Adrenal gland (tissue), 19 donors: ENCODE measurements at places on chromosomes 4 and X. TPM values are rescaled to one million over a fixed set of nuclear protein-coding genes. Genes with fewer than 3 reads are reported as not detected.

Gene NLGN3
- total RNA-seq = 18.6 TPM

Gene FGB
- 4.8 TPM for total RNA-seq

DNA sequence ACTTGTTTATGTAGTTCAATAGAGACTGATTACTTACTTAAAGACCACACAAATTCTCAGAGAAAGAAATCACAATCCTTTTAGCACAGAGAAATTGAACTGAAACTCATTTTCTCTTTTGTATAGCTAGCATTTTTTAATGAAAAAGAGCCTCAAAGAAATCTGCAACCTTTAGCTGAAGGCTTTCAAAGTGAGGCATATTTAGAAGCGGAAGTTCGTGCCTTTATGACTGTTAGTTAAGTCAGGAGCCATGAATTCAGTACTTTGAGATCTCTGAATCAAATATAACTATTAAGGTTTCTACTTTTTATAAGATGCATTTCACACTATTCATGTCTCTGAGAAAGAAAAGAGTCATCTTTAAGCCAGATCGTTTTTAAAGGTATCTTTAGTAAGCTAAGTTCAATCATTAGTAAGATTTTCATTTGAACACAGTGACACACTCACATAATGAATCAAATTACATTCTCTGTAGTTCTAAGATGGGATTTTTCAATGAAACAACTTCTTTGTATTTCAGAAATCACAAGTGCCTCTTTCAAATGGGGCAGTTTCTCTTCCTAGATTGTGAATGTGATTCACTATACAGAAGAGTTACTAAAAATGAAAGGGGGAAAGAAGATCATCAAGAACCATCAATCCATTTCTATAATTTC lies 61.4 kb downstream of the SMARCA1 start:
- H3K27me3 ChIP-seq = no peaks in the 10 kb centered on the region
- H3K4me1 ChIP-seq = no peaks in the 10 kb centered on the region
- H3K36me3 ChIP-seq = no peaks in the 10 kb centered on the region
- no peak overlapping the region for H3K27ac ChIP-seq
- DNase-seq = no peak

- DNase-seq = no peak
- H3K36me3 ChIP-seq = no peaks in the 10 kb centered on the region
- no peak overlapping the region for H3K4me3 ChIP-seq
- no peak overlapping the region for H3K27ac ChIP-seq
Observed at GRCh38 chrX:33133320-33133719, 78.0 kb downstream of the DMD start.

- DNase-seq = no peak
- H3K27me3 ChIP-seq = no peaks in the 10 kb centered on the region
- H3K4me1 ChIP-seq = no peaks in the 10 kb centered on the region
- no peak overlapping the region for H3K27ac ChIP-seq
- no peaks in the 10 kb centered on the region for H3K36me3 ChIP-seq
Observed at GRCh38 chr4:55745014-55745413, 74.6 kb upstream of the EXOC1L start.

DNA sequence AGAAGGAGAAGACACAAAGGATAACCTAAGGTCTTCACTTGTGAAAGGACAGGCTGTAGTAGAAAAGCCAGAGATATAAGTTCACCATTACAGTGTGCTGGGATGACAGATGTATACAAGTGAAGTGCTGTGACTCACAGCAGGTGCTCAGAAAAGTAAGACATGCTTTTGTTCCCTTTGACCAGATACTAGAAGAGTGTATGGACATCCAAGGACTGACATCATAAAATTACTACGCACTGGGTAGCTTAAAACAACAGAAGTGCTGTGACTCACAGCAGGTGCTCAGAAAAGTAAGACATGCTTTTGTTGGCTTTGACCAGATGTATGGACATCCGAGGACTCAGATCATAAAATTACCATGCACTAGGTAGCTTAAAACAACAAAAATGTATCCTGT lies 61.6 kb upstream of the BTC start:
- no peaks in the 10 kb centered on the region for H3K4me1 ChIP-seq
- H3K27ac ChIP-seq = no peak overlapping the region
- no peak for DNase-seq
- no peak overlapping the region for H3K4me3 ChIP-seq
- no peaks in the 10 kb centered on the region for H3K27me3 ChIP-seq
